ENCODE measurements at places on chromosomes 1 and 21.

DNA sequence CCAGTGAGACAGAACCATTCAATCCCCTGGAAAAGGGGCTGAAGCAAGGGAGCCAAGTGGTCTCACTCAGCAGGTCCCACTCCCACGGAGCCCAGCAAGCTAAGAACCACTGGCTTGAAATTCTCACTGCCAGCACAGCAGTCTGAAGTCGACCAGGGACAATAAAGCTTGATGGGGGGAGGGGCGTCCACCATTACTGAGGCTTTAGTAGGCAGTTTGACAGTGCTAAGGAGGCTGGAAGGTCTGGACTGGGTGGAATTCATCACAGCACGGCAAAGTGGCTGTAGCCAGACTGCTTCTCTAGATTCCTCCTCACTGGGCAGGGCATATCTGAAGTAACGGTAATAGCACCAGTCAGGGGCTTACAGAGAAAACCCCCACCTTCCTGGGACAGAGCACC is 105.4 kb upstream of the GORAB start:
- DNase-seq = no peak

DNA sequence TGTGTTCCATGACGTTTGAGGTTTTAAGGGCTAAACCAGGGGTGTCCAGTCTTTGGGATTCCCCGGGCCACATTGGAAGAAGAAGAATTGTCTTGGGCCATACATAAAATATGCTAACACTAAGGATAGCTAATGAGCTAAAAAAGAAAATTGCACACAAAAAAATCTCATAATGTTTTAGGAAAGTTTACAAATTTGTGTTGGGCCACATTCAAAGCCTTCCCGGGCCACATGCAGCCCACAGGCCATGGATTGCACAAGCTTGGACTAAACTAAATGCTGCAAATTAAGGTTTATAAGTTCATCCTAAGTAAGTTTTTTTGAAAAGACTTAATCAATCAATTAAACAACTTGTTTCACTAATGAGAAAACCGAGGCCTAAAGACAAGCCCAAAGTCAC is 21.9 kb downstream of the NIBAN1 start:
- DNase-seq = no peak

DNA sequence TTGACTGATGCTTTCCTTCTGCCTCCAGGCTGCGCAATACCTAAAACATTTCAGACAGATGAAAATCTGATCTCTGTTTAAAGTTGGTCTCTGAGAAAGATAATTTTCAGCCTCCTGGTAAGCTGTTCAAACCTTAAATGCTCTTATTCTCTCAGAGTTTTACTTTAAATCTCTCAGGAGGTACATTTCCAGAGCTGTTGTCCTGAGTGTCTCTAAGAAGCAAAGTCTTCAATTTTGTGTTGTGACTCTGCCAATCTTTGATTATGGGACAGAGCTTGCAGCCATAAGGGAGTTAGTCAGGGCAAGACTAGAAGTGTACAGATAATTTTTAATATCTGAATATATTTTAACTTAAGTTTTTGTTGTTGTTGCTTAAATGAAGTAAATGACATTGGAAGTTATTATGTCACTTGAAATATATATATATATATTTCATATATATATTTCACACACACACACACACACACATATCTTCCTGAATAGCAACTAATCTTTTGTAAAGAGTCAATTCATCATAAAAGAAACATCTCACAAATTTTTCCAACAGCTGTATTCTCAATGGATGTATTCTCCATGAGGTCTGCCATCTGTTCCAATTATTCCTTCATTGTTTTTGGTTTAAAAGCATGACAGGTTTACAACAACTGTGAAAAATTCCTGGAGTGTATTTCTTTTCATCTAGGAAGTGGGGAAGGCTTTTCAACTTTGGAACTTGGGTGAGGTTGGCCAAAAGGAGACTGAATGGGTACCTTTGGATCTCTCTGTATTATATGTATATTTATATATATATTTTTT is 259.4 kb downstream of the BACH1 start:
- DNase-seq = no peak

DNA sequence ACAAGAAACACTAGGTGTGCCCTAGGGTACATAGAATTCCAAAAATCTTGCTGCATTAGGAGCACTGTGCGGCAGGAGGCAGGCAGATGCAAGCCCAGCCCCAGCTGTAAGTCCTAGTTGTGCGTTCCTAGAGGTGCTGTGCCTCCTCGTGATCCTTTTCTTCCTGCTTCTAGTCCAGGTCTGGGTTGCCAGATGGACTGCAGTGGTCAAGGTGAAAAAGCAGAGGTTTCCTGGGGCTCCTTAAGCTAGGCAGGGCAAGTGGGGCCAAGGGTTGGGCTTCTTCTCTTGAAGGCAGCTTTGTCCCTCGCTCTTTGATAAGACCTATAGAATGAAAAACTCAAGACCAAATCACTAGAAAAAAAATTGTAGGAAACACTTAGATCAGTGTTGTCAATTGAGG is 21.6 kb upstream of the SLC45A3 start:
- no peak for DNase-seq

GRCh38 chr1:184392067-184392466 is 5.2 kb downstream of the C1orf21 start:
- no peak for DNase-seq

GRCh38 chr1:204505674-204506200 is 10.5 kb upstream of the MDM4 start:
- no peak for DNase-seq

GRCh38 chr1:200795156-200795555 is 56.5 kb downstream of the CAMSAP2 start:
- no peak for DNase-seq

- DNase-seq = no peak
Measured at GRCh38 chr1:22418312-22418711, 33.3 kb upstream of the ZBTB40 start.

DNA sequence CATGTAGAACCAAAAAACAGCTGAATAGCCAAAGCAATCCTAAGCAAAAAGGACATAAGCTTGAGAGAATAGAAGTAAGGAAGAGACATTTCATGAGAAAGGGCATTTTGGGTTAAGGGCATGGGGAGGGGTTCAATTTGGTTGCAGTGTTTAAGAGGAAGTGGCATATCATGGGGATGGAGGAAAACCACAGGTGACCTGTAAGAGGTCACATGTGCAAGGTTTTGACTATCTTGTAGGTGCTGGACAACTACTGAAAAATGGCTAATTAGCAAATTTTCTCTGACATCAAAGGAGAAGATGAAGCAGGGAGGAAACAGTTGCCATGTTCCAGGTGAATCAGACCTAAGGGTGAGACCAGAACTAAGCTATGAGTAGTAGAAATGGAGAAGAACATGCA is 31.3 kb upstream of the ROR1 start:
- no peak for DNase-seq
